Mesendoderm (in vitro differentiated cells): ENCODE measurements at places on chromosomes 5 and 9.

DNA sequence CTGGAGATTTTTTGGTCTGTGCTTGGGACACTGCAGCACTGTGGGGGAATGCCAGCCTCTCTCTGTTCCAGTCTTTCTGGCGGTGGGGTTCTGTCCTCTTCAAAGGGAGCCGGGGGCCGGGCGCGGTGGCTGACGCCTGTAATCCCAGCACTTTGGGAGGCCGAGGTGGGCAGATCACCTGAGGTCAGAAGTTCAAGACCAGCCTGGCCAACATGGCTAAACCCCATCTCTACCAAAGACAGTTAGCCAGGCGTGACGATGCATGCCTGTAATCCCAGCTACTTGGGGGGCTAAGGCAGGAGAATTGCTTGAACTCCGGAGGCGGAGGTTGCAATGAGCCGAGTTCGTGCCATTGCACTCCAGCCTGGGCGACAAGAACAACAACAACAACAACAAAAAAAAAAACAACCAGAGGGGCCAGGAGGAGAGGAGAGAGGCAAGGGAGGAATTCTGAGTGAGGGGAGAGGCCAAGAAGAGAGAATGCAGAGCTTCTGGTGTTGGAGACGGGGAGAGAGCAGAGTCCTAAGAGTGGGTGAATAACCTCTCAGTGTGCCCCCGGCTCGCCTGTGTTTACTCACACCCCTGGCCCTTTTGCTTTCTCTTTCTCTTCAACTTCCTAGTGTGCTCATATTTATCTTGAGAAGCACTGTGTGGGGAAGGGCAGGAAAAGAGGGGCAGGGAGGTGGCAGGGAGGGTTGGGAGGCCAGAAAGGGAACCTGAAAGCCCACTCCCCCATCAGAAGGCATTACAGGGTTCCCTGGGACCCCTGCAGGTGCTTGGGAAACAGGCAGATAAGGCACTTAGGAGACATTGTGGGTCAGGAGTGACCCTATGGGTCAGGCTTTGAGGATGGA, 3.2 kb upstream of the SET start:
- DNase-seq: no peak

GRCh38 chr9:116674210-116674980, 12.7 kb upstream of the TRIM32 start:
- DNase-seq: no peak

DNA sequence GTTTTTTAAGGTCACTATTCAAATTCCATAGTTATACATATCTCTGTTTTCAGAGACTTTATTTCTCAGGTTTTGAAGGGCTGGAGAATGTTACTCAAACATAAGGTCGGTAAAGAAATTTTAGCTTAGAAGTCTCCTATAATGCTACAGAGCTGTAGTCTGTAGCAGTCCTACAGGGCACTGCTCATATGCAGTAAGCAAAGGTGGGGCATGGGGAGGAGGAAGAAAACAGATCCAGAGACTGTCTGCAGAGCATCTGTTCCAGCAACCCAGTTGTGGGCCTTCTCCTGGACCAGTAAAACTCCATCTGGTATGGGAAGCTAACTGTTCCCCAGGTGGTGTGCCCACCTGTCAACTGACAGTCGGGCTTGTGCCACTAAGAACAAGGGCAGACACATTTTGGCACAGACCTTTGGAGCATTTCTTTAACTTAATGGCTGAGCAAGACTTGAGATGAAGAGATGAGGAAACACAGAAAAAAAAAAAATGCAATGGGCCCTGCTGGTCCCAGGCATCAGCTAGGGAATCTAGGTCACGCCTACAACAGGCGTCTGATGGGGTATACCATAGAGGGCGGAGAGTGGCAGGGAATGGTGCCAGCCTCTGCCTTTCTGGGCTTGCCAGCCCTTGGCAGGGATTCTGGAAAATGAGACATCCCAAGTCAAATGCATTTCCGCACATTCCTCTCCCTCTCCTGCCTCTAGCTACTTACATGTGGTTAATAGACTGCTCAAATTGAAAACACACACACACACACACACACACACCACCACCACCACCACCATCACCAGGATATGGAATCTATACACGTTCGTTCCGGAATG, 218.9 kb downstream of the ARL15 start:
- DNase-seq: no peak

DNA sequence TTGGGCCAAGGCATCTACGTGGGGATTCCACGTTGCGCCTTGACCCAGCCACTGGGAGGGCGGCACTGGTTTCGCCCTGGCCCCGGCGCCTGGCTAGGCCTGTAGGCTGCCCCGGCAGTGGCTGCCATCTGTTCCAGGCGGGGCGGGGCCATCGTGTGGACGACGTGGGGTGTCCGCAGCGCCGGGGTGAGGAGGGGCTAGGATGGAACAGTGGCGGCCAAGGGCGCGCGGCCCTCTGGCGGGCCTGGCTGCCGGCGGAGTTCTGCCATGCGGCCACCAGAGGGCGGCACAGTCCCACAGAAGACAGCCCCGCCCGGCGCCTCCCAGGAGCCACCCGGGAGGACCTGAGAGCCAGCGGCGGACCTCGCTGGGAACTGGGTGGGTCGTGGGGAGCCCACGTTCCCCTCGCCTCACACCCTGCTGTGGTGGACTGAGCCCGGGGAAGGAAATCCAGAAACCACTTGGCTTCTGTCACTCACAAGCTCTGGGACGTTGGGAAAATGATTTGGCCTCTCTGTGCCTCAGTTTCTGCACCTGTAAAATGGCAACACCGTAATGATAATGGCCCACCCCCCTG, 22.6 kb upstream of the RAPGEF1 start:
- DNase-seq: peak; percentile 82

DNA sequence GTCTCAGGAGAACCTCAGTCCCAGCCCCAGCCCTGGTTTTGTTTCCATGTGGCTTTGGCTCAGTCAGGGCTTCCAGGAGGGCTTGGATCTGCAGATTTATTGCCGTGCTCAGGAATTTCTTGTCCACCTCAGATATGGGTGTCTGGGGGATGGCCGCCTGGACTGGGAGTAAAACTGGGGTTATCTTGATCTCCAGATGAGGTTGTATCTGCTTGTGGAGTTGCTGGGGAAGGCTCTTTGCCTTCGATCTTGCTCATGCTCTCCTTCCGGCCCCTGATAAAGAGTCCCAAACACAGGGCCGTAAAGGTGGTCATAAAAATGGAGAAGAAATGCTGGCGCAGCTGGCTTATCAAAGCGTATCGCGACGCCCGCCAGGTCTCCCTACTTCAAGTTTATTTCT, 17.8 kb upstream of the PITX1 start:
- no peak for DNase-seq

DNA sequence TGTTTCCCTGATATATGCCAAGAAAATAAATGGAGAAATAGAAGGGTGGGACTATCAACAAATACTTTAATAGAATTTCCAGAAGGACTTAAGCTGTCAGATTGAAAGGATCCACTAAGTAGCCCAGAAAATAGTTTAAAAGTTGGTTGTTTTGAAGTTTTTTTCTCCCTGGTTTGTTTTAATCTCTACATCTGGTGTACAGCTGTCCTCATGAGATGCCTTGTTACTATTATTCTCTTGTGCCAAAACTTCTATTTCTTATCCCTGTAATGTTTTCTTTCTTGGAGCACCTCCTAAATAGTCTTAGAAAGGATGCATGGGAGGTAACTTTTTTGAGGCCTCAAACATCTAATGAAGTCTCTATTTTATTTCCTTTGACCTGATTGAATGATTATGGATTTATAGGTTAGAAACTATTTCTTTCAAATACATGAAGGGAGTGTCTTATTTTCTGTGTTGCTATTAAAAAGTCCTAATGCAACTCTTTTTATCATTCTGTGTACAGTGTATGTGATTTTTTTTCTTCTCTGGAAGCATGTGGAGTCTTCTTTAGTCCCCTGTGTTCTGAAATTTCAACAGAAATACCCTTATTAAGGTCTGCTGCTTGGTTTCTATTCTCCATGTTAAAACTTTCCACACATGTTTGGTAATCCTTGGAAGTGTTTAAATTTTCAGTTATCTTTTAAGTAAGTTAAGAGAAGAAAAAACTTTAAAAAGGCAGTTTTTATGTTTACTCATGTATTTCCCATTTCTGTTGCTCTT, 140.0 kb upstream of the CDKN2B start:
- DNase-seq: no peak

GRCh38 chr9:127983847-127984289, 3.1 kb upstream of the EEIG1 start:
- DNase-seq: no peak

- DNase-seq: no peak
These were observed 422.7 kb upstream of the GRAMD2B start for GRCh38 chr5:126000507-126000906.

GRCh38 chr5:145902421-145902820, 29.6 kb upstream of the GRXCR2 start:
- no peak for DNase-seq

DNA sequence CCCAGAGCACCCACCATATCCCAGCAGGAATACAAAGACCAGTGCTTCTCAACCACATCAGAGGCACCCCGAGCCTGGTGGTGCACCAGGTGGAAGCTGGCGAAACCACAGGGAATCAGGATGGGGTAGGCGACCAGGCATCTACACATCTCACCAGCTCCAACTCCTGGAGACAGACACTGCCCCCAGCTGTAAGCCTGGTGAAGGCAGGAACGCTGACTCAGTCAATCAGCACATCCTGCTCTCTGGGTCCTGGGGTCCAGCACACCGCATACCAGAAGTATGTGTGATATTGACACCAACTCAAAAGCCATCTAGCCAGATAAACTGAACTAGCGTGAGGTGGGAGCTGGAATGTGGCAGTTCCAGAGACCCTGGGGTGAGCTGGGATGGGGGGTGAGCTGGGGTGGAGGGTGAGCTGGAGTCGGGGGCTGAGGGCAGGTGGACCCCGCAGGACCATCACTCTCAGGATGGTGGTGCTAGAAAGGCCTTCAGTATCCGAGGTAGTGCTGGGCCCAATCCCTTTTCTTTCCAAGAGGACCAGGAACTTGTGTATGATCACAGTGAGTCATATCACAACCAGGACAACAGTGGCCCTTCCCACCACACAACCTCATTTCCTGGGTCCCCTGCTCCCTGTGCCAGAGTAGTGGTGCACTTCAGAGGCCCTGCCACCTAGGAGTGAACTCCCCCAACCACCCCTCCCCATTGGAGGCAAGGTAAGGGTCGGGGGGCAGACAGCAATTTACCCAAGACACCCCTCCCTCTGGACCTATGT, 2.5 kb downstream of the DBN1 start:
- peak; percentile 76 for DNase-seq

- peak; percentile 55 for DNase-seq
These were observed 68.4 kb downstream of the ANKRD33B start for GRCh38 chr5:10632110-10632761.

- DNase-seq: no peak
These were observed 271.3 kb downstream of the KIAA0825 start for GRCh38 chr5:94347130-94347529.

GRCh38 chr9:23702311-23702922, 123.6 kb downstream of the ELAVL2 start:
- DNase-seq: no peak
